PC-9 (cell line): ENCODE measurements at places on chromosomes 7 and 10. TPM values are rescaled to one million over a fixed set of nuclear protein-coding genes. Genes with fewer than 3 reads are reported as not detected.

DNA sequence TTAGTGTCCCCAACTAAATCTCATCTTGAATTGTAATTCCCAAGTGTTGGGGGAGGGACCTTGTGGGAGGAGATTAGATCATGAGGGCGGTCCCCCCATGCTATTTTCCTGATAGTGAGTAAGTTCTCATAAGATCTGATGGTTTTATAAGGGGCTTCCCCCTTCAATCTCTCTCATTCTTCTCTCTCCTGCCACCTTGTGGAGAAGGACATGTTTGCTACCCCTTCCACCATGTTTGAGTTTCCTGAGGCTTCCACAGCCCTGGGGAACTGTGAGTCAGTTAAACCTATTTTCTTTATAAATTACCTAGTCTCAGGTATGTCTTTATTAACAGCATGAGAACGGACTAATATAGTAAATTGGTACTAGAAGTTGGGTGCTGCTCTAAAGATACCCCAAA lies 365.6 kb downstream of the ANKRD7 start:
- H3K4me3 ChIP-seq, result no peak overlapping the region
- no peaks in the 10 kb centered on the region for H3K4me1 ChIP-seq
- no peak overlapping the region for H3K27ac ChIP-seq
- DNase-seq, result peak; percentile 7

DNA sequence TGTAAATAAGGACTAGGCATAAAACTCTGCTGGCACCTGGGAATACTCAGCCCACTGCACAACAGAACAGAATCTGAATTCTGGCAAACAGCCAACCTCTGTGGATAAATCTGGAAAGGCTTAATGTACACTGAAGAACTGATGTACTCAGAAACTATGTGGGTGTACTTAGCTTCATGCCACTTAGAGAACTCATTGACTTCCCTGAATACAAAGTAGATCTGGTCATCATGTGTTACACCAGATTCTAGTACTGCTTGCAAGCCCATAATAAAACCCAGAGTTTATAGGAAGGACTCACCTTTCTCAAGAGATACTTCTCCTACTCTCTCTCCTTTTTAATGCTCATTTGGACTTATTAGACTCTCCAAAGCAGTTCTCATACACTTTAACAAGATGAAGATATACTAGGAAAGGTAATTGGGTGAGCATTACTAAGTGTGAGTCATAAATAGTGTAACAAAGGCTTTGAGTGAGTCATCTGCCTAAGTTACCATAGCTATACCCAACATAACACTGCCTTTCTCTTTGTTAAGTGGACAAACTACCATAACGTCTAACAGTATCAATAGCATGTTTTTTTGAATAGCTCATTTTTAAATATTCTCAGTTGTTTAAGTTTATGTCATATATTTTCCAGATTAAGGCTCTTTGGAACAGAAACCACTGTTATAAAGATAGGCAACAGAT lies 309.1 kb downstream of the MDFIC start:
- DNase-seq, result peak; percentile 93
- no peak overlapping the region for H3K4me3 ChIP-seq
- H3K36me3 ChIP-seq, result no peaks in the 10 kb centered on the region
- H3K27me3 ChIP-seq, result no peaks in the 10 kb centered on the region
- peak overlapping the region; percentile 80 for H3K27ac ChIP-seq

GRCh38 chr7:125032943-125033342 lies 103.3 kb upstream of the POT1 start:
- no peak for DNase-seq
- H3K27ac ChIP-seq, result no peak overlapping the region
- H3K36me3 ChIP-seq, result no peaks in the 10 kb centered on the region
- no peak overlapping the region for H3K4me3 ChIP-seq

- H3K27me3 ChIP-seq, result peaks cover 5% of the 10 kb centered on the region; the same call in 1 of the 2 replicates
- no peak overlapping the region for H3K4me3 ChIP-seq
- H3K36me3 ChIP-seq, result no peaks in the 10 kb centered on the region
- DNase-seq, result no peak
- H3K27ac ChIP-seq, result no peak overlapping the region
Measured at GRCh38 chr7:137774793-137775201, 72.0 kb downstream of the DGKI start.

- H3K36me3 ChIP-seq, result no peaks in the 10 kb centered on the region
- H3K27ac ChIP-seq, result no peak overlapping the region
- DNase-seq, result no peak
- H3K4me1 ChIP-seq, result no peaks in the 10 kb centered on the region
Measured at GRCh38 chr10:132912713-132913558, 29.4 kb downstream of the CFAP46 start.

DNA sequence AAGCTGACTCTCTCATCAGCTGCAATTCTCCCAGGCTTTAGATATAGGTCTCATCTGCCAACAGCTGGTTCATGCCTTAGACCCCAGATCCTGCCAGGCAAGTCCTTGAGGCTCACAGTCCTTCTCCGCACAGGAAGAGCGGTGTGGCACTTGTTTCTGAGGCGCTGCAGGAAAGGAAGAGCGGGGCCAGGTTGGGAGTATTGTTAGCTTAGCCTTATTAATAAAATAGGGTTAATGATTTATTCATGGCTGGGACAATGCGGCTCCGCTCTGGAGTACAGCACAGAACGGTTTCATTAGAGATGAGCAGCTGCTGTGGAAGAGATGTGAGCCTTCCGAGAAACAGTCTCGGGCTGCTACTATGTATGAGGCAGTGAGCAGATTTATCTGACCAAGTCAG lies 78.1 kb downstream of the FZD1 start:
- H3K4me1 ChIP-seq, result no peaks in the 10 kb centered on the region
- H3K27ac ChIP-seq, result no peak overlapping the region
- DNase-seq, result no peak
- no peaks in the 10 kb centered on the region for H3K36me3 ChIP-seq

Gene NKX2-3
- not detected in 2 replicates for total RNA-seq

Gene PILRA
- 1.5 and 2.8 TPM in 2 replicates for total RNA-seq

Gene CPA1
- total RNA-seq, result not detected in 2 replicates
